ENCODE measurements at places on chromosomes 5 and 9.

GRCh38 chr5:60959156-60959555 lies 14.2 kb downstream of the NDUFAF2 start:
- no peak for DNase-seq

DNA sequence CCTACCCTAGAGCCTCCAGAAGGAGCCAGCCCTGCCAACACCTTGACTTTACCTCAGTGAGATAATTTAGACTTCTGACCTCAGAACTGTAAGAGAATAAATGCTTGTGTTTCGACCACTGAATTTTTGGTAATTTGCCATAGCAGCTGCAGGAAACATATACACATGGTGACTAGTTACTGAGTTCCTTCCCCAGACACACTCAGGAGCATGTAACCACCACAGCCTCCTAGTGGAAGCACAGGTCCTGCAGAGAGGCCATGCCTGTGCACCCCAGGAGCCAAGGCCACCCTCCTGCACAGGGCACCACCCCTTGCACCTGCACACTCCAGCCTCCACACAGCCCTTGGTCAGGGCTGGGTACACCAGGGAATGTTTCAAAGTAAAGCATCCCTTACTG lies 7.6 kb upstream of the CAMSAP1 start:
- no peak for DNase-seq

DNA sequence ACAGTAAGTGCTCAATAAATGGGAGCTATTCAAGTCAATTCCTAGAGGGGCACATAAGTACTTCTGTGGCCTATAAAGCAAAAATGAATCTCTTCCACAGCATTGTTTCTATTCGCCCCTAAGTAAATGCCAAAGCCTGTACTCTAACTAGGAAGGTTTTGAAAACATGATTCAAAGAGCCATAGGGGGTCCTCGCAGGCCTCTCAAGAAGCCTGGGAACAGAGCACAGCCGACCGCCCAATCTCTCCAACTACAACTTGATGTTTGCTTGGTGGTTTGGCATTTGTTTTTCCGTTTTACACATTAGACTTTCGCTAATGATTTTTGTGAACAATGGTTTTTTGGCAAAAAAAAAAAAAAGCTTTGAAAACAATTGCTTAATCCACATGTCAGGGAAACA lies 19.4 kb downstream of the EFNA5 start:
- no peak for DNase-seq

- no peak for DNase-seq
These were observed at the start of gene PCDHA7 for GRCh38 chr5:140833993-140834392. TSS of gene PCDHA7 (plus strand) at chr5:140834269. CDS start at chr5:140834384, 115 bp downstream.

DNA sequence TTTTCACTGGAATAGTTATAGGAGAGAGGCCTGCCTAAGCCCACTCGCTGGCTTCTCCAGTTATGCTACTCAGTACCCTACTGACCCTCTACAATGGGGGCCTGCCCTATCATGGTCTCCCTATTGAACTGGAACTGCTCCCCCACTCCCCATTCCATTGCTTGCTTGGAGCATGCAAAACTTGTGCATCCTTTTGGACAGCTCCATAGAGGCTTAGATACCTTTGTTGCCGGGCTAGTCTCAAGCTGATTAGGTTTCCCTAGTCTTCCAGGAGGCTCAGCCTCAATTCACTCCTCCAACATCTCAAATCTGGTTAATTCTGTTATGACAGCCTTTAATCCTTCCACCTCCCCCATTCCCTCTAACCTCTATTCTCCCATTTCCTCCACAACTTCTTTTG lies 39.9 kb downstream of the KIF24 start:
- no peak for DNase-seq

DNA sequence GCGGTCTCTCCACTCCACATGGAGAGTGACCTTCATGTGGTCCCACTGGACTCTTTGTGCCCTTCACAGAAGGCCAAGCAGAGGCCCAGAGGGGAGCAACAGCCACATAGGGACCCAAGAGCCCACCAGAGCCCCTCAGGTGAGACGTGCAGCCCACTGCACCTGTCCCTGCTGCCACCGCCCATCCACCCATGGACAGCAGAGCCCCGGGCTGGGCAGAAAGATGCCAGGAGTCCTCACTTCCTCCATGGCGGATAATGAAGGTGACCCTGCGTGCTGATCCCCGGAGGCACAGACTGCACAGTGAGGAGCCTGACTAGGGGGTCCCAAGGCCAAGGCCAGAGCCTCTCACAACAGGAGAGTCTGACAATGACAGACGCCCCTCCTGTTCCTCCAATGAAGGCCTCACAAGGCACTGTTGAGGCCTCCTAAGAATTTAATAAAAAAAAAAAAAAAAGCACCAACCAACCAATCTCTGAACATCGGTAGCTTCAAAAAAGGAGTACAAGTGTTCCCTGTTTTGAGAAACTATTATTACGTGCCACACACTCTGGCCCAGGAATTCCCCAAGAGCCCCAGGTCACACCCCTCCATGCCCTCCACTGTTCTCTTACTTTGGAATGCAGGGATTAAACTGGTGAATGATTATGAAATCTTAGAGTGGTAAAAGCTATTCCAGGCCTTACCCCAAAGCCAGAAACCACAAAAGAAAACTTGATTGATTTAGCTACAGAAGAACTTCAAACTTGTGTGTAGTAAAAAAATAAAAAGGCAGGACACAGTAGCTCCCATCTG lies 2.8 kb upstream of the PPP1R26 start:
- no peak for DNase-seq

- no peak for DNase-seq
These were observed 109.8 kb downstream of the NR6A1 start for GRCh38 chr9:124661271-124661670.

- DNase-seq = no peak
These were observed 142.9 kb upstream of the POU5F2 start for GRCh38 chr5:93884254-93884653.

DNA sequence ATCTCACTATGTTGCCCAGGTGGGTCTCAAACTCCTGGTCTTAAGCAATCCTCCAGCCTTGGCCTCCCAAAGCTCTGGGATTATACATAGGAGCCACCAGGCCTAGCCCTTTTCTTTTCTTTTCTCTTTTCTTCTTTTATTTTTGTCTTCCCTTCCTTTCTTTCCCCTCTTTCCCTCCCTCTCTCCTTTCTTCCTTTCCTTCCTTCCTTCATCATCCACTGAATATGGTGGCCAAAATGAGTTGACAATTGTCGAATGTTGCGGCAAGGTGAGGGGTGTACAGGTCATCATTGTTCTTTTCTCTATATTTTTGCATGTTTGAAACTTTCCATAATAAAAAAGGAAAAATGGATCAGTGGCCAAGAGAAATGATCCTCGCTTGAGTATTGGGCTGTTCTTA lies 32.1 kb upstream of the BASP1 start:
- DNase-seq = no peak

DNA sequence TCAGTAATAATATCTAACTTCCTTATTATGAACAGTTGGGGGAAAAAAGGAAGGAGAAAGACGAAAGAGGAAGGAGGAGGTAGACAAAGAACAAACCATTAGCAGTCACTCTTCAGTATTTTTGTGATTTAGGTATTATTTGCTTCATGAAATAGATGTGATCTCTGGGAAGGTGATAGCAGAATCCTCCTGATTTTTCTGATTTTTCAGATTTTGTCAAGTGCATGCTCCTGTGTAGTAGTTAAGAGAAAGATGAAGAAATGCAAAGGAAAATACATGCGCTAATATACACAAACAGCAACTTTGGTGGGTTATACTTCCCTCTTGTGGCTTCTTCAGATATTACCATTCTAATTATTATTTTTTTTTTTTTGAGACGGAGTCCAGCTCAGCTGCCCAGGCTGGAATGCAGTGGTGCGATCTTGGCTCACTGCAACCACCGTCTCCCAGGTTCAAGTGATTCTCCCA lies 31.6 kb downstream of the LMNB1 start:
- no peak for DNase-seq

- no peak for DNase-seq
These were observed 64.7 kb upstream of the PRLR start for GRCh38 chr5:35294976-35295375.

GRCh38 chr5:126016256-126016655 lies 407.0 kb upstream of the GRAMD2B start:
- no peak for DNase-seq

- no peak for DNase-seq
These were observed 56.9 kb upstream of the VCAN start for GRCh38 chr5:83414601-83415000.

- DNase-seq = no peak
These were observed 72.5 kb downstream of the MACROH2A1 start for GRCh38 chr5:135326296-135327254.

DNA sequence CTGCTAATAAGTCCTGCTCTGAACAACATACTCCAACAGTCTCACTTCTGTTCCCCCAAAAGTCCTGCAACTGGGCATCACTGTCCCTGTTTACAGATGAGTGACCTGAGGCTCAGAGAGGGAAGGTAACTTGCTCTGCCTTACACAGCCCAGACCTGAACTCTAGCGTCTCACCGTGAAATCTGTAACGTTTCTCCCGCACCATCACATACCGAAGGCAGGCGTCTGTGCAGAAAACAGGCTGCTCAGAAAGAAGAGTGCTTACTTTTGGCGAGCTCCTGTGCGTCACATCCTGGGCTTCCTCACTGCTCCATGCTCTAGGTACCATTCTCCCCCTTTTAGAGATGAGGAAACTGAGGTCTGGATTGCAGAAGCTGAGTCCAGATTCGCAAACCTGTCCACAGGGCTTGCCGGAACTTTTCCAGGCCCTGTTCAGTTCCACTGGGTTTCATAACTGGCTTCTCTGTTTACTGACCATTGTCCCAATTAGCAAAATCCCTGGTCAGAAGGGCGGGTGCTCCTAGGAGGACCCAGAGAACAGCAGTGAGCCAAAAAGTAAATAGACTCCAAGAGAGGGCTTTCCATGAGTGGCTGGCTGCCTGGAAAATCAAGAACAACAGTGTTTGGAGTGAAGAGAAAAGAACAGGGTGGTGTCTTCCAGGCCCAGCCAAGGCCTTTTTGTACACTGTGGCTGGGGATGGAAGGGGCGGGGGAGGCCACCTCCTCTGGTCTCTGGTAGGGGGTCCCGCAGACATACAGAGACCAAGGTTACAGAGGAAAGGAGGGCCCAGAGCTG lies 27.1 kb downstream of the GSN start:
- no peak for DNase-seq

GRCh38 chr9:84277646-84278045 lies 62.9 kb downstream of the SLC28A3 start:
- no peak for DNase-seq

DNA sequence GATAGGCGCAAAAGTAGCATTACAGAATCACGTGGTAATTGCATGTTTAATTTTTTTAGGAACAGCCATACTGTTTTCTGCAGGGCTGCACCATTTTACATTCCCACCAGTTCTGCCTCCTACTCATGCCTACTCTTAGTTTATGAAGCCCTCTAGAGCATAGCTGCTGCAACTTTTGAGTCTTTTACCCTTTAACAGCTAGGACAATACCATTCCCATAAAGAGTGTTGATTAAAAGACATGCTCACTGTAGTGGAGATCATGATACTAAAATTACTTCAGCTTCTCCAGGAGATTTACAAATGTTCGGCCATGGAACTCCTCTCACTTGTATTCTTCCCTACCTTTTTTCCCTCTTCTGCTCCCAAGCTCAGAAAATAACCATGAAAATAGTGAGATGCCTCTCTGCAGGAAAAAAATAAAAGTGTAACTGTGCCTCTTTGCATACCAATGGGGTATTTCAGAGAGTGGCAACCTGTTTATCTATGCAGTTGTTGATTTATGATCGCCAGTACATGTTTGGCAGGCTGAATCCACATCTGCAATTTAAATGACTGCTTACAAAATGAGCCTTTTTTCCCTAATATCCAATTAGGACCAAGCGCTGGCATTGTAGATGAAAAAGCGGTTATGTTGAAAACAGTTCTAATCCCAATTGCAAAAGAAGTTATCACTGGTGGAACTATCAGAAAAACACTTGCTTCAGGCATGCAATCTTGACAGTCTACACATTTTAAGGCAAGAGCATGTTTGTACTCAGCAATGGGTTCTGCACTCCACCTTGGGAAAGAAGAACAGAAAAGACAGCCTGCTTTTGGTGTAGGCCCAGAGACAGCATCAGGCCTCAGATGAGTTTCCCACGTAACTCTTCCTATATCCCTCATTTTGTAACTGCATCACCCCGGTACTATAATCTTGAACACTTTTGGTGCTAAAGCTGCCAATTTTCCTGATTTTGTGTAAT lies 131.1 kb downstream of the ADAMTSL1 start:
- DNase-seq = no peak

GRCh38 chr9:118575341-118576070 lies 793.7 kb downstream of the BRINP1 start:
- no peak for DNase-seq

DNA sequence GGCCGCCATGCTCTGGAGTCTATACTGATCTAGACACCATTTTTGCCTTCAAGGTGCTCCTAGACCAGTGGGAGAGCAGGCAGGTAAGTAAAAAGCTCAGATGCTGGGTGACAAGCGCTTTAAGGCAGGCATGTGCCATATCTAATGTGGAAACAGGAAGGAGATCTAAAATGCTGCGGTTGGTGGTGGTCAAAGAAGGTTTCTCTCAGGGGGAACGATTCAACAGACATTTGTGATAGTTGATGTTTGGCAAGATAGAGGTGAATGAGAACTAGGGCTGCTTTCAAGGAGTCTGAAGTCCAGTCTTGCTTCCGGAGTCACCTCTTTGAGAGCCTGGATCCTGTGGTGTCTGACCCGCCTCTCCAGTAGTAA lies 146.2 kb upstream of the KLF4 start:
- DNase-seq = no peak

- DNase-seq = no peak
These were observed 341.8 kb downstream of the PIK3R1 start for GRCh38 chr5:68557162-68557936.
